ENCODE measurements at places on chromosomes 13 and 19. TPM values are rescaled to one million over a fixed set of nuclear protein-coding genes. Genes with fewer than 3 reads are reported as not detected.

- peak within 1 kb of the TSS; percentile 12 for H3K4me3 ChIP-seq
- no peaks in the 10 kb centered on the region for H3K36me3 ChIP-seq
- H3K4me1 ChIP-seq, result no peaks in the 10 kb centered on the region
- H3K27ac ChIP-seq, result no peak within 1 kb of the TSS
- H3K27me3 ChIP-seq, result no peaks in the 10 kb centered on the region
These were observed at the start of gene FPR3 for GRCh38 chr19:51794885-51795490. TSS of gene FPR3 (plus strand) at chr19:51795157. CDS start at chr19:51823749, 28,592 bp downstream.

DNA sequence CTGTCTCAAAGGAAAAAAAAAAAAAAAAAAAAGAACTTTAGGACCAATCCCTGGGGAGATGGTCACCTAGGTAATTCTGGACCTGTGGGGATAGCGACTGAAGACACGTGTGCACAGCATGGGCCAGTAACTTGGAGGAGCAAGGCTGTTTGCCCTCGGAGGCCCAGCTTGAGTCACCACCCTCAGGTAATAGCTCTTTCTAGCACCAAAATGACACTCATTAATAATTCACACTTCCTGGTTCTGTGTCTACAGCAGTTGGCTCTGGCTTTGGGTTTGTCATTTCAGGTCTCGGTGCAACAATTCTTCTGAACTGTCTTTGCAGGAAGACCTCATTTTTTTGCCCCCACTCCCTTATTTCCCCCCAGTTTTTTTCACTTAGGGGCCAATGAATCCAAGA, 3.9 kb upstream of the ATP11A start:
- peak overlapping the region; percentile 55 for H3K27ac ChIP-seq
- H3K36me3 ChIP-seq, result no peaks in the 10 kb centered on the region
- no peak overlapping the region for H3K4me3 ChIP-seq
- H3K4me1 ChIP-seq, result peaks cover 3% of the 10 kb centered on the region
- H3K27me3 ChIP-seq, result no peaks in the 10 kb centered on the region

- H3K27me3 ChIP-seq, result no peaks in the 10 kb centered on the region
- H3K27ac ChIP-seq, result no peak overlapping the region
- DNase-seq, result no peak
- no peak overlapping the region for H3K4me3 ChIP-seq
These were observed 5.7 kb upstream of the FOXO1 start for GRCh38 chr13:40671956-40672764.

DNA sequence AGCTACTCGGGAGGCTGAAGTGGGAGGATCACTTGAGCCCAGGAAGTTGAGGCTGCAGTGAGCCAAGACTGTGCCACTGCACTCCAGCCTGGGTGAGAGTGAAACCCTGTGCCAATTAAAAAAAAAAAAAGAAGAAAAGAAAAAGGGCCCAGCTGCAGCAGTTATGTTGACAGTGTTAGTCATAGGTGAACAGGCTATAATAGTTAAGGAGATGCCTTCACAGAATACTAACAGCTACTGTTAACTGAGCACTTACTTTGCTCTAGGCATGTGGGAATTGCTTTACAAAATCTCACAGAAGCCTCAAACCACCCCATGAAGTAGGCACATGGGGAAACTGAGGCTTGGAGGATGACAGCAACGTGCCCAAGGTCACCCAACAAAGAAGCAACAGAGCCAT, 3.9 kb downstream of the FBXO17 start:
- H3K27me3 ChIP-seq, result peaks cover 10% of the 10 kb centered on the region
- no peaks in the 10 kb centered on the region for H3K4me1 ChIP-seq
- no peak overlapping the region for H3K27ac ChIP-seq
- no peak overlapping the region for H3K4me3 ChIP-seq
- H3K36me3 ChIP-seq, result no peaks in the 10 kb centered on the region

DNA sequence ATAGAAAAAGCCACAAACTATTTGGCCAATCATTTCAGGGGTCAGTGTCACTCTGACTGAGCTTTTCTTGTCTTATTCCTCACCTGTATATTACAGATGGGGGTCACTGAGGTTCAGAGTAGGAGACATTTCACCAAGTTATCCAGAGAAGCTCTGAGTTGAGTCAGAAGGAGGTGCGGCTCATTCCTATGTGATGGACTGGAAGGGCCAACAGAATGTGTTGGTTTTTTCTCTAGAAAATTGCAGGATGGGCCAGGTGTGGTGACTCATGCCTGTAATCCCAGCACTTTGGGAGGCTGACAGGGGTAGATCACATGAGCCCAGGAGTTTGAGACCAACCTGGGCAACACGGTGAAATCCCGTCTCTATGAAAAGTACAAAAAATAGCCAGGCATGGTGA, 24.5 kb upstream of the ZNF83 start:
- no peaks in the 10 kb centered on the region for H3K27me3 ChIP-seq
- H3K36me3 ChIP-seq, result no peaks in the 10 kb centered on the region
- DNase-seq, result no peak
- H3K4me3 ChIP-seq, result no peak overlapping the region
- H3K27ac ChIP-seq, result no peak overlapping the region

- DNase-seq, result no peak
- peaks cover 26% of the 10 kb centered on the region for H3K4me1 ChIP-seq
- H3K36me3 ChIP-seq, result no peaks in the 10 kb centered on the region
- no peak overlapping the region for H3K27ac ChIP-seq
- H3K27me3 ChIP-seq, result no peaks in the 10 kb centered on the region
- no peak overlapping the region for H3K4me3 ChIP-seq
These were observed 2.6 kb downstream of the RGL3 start for GRCh38 chr19:11416346-11417052.

DNA sequence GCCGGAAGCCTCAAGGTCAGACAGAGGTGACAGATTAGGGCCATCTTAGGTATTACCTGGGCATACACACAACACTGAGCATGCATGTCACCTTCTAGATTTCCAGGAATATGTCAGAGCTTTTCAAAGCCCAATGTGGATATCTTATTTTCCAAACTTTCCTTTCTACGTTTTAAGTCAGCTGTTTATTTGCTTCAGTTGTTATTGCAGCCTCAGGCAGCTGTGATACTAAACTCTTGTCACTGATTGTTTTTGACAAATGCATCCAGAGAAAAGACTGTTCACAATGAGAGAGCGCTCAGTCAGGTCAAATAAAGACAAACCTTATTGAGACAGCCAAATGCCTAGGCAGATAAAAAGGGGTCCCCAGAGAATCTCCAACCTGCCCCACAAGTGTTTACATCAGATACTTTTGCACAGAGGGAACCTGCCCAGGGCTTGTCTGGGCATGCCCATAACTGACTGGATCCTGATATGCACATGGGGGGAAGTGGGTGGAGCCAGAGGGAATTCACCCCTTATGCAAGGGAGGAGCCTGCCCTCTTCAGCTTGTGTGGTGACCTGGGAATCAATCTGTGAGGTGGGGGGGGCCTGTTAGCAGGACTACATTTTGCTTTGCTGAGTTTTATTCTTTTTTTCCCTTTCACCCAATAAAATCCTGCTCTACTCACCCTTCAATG, 28.5 kb downstream of the MED4 start:
- no peaks in the 10 kb centered on the region for H3K4me1 ChIP-seq
- H3K36me3 ChIP-seq, result peaks cover 48% of the 10 kb centered on the region
- no peak overlapping the region for H3K4me3 ChIP-seq
- DNase-seq, result no peak
- no peak overlapping the region for H3K27ac ChIP-seq
- H3K27me3 ChIP-seq, result no peaks in the 10 kb centered on the region

DNA sequence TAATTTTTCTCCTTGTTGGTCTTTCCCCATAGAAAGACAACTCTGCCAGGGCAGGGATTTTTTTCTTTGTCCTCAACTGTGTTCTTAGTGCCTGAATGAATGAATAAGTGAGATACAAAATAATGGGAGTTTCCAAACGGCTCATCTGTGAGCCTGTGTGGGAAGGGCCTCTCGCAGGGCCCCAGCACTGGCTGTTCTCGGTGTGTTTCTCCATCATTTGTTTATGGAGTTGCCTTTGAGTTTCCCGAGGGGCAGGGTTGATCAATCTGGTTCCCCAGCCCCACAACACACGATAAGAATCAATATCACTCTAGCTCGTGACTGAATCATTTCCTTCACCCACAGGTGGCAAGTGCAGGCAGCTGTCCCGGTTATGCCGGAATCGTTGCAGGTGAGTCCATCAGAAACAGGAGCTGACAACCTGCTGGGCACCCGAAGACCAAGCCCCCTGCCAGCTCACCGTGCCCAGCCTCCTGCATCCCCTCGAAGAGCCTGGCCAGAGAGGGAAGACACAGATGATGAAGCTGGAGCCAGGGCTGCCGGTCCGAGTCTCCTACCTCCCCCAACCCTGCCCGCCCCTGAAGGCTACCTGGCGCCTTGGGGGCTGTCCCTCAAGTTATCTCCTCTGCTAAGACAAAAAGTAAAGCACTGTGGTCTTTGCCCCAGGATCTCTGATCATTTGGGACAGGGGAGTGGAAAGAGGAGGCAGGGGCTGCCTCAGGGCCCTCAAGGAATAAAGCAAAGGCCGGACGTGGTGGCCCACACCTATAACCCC, 14.9 kb downstream of the FXYD5 start:
- no peaks in the 10 kb centered on the region for H3K27me3 ChIP-seq
- no peaks in the 10 kb centered on the region for H3K36me3 ChIP-seq
- no peak overlapping the region for H3K27ac ChIP-seq
- DNase-seq, result no peak
- no peak overlapping the region for H3K4me3 ChIP-seq

GRCh38 chr13:49517461-49517860, 21.7 kb downstream of the PHF11 start:
- H3K4me1 ChIP-seq, result no peaks in the 10 kb centered on the region
- H3K36me3 ChIP-seq, result no peaks in the 10 kb centered on the region
- DNase-seq, result no peak
- no peaks in the 10 kb centered on the region for H3K27me3 ChIP-seq
- H3K27ac ChIP-seq, result no peak overlapping the region
- no peak overlapping the region for H3K4me3 ChIP-seq

GRCh38 chr13:109331898-109332297, 454.5 kb downstream of the IRS2 start:
- no peak overlapping the region for H3K27ac ChIP-seq
- no peak for DNase-seq

DNA sequence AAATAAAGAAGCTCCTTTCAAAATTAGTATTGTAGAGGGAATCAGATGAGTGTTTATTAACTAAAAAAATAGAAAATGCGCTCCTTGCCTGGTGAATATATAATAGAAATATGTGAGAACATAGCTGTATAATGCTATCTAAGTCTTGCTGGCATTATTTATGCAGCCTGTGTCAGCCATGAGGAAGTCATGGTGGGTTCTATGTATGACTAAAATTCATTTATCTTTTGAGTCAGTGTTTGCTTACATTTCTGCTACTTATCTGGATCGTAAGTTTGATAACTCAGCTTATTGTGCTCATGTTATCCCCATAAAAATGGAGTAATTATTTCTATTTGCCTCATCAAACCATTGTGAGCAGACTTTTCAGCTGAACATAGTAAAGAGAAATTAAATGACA, 449.3 kb downstream of the OXGR1 start:
- no peak overlapping the region for H3K4me3 ChIP-seq
- no peaks in the 10 kb centered on the region for H3K4me1 ChIP-seq
- H3K27me3 ChIP-seq, result no peaks in the 10 kb centered on the region
- no peaks in the 10 kb centered on the region for H3K36me3 ChIP-seq
- H3K27ac ChIP-seq, result no peak overlapping the region

DNA sequence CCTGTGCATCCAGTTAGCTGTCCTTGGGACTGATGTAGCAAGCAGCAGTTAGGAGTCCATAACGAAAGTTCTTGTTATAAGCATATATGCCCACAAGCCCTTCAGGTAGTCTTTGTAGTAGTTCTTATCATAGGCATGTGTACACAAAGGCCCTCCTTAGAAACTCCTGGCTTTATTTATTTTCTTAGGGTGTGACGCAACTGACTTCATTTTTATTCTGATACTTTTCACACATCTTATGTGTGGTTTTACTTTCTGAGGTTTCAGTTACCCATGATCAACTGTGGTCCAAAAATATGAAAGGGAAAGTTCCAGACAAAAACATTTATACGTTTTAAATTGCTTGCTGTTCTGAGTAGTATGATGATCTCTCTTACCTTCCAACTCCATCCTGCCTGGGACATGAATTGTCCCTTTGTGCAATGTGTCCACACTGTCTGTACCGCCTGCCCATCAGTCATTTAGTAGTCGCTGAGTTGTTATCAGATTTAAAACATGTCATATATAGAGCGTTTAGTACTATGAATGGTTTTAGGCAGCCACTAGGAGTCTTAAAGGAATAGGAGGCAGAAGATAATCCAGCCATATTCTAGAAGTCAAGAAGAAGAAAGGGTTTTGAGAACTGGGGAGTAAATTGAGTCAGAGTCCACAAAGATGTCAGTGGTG, 19.4 kb downstream of the GPC5 start:
- no peak overlapping the region for H3K27ac ChIP-seq
- H3K27me3 ChIP-seq, result no peaks in the 10 kb centered on the region
- H3K36me3 ChIP-seq, result no peaks in the 10 kb centered on the region

DNA sequence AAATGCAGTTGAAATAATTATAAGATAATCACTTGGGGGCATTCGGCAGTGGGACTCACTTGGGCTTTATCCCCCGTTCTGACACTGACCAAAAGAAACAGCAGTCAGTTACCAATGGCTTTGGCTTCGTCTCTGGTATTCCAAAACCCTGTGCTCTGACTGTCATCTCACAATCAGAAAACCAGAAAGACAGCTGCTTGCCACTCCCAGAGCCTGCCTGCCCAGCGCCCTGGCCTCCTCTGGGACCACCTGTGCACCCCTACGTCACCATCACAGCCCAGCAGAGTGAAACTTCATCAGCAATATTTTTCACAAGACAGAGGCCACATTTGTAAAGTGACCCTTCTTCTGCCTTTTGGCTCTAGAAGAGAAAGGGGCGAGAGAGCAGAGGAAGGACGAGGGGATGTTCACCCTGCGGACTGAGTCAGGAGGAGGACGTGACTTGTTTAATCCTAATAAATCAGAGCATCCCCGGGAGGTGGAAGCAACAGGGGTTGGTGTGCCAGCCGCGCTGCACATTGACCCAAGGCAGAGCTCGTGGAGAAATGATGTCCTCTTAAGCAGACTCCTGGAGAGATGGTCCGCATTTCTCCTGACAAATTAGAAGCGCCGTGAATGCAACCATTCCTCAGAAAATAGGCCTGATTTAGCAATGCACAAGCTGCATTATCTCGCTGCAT, 397.8 kb upstream of the ZNF507 start:
- H3K27me3 ChIP-seq, result no peaks in the 10 kb centered on the region
- DNase-seq, result no peak
- no peaks in the 10 kb centered on the region for H3K4me1 ChIP-seq
- no peaks in the 10 kb centered on the region for H3K36me3 ChIP-seq
- H3K4me3 ChIP-seq, result no peak overlapping the region

GRCh38 chr13:47146136-47146535, 249.3 kb upstream of the HTR2A start:
- H3K27ac ChIP-seq, result no peak overlapping the region
- DNase-seq, result no peak
- no peaks in the 10 kb centered on the region for H3K36me3 ChIP-seq

ISYNA1 gene
- 14.1 TPM for total RNA-seq

KCNJ14 gene
- total RNA-seq, result 0.88 TPM

SOX1 gene
- not detected for total RNA-seq

CGB1 gene
- total RNA-seq, result not detected

MYO1F gene
- total RNA-seq, result 168 TPM

AMER2 gene
- not detected for total RNA-seq

B3GNT3 gene
- total RNA-seq, result 13.2 TPM
